ENCODE measurements at places on chromosomes 12 and 14. TPM values are rescaled to one million over a fixed set of nuclear protein-coding genes. Genes with fewer than 3 reads are reported as not detected.

DNA sequence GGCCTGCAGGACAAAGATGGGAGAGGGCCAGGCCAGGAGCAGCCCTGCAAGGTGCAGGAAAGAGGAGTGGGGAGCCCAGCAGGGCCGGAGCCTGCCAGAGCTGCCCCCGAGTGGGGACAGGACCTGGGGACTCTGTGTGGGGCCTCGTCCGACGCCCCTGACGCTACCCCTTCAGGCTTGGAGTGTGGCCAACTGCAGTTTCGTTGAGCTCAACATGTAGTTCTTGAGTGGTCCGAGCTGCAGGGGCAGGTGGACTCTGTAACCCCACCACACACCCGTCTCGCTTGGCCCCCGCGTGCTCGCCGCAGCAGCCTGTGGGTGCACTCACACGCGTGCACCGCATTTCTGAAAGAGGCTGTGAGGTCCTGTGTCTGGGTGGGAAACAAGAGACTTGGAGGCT is 2.0 kb downstream of the ASPG start:
- peak; percentile 22 for DNase-seq

GRCh38 chr12:56169229-56169759 is 11.1 kb downstream of the MYL6 start:
- DNase-seq: no peak

GRCh38 chr12:109092497-109093021 is 713 bp downstream of the ALKBH2 start:
- DNase-seq: no peak

DNA sequence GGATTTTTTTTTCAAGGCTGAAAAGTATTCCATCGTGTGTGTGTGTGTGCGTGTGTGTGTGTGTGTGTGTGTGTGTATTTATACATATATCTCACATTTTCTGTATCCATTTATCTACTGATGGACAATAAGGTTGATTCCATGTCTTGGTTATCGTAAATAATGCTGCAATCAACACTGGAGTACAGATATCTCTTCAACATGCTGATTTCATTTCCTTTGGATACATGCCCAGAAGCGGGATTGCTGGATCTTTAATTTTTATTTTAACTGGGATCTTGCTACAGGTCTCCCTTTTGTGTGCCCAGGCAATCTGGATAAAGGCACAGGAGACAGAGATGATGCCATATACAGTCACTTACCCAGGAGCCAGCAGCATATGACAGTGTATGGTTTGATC is 338.1 kb downstream of the SOX5 start:
- DNase-seq: no peak

DNA sequence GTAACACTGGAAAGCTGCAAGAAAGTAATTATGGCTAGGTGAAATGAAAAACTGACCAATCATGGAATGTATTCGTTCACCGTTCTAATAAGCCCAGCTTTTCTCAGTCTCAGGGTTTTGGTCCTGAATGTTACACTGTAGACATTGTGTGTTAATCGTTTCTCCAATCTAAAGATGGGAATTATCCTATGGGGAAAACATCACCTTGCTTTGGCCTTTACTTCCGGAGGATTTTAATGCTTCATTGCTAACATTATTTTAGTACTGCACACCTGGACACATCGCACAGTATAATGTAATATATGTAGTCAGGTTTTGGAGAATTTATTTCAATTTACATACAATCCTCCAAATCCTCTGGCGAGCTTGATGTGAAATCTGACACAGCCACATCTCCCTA is 1.2 kb upstream of the TRHDE start:
- DNase-seq: no peak

- DNase-seq: no peak
Observed at GRCh38 chr14:39102265-39102968, 618 bp downstream of the SEC23A start.

DNA sequence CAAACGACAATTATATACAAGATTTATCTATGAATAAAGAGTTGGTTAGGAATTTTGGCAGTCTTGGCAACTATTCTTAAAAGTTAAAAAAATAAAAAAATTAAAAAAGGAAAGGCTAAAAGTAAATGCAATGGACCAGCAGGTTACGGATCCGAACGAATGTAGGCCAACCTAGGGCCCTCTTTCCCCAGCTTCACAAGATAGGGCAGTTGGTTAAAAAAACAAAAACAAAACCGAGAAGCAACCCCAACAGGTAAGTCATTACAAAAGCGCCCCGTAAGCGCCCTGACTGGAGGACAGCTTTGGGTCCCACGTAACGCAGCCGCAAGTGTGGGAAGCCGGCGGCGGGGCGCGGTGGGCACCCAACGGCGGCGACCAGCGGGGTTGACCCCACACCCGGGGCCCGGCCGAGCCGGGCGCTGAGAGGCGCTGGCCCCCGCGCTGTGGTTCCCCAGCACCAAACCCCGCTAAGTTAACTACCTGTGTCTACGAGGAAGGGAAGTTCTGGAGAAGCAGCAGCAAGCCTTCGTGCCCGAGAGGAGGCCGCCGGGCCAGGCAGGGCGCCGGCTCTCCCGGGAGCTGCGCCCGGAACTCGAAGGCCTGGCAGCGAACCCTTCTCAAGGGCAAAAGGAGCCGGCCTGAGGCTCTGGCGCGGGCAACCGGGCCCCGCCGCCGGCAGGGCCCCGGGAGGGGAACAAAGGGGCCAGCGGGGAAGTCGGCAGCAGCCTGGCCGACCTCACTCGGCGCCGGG is 882 bp downstream of the HECTD1 start:
- DNase-seq: peak; percentile 61

CLEC1B gene
- not detected for total RNA-seq

CCDC177 gene
- not detected for total RNA-seq

RNFT2 gene
- total RNA-seq: 0.62 TPM

Measured in Right ventricle myocardium superior (tissue), 1 donor.